Hematopoietic multipotent progenitor cell treated with erythropoietin and hydrocortisone succinate and interleukin-3 and kit ligand, for 15 days (in vitro differentiated cells): ENCODE measurements at places on chromosomes 6 and 20.

DNA sequence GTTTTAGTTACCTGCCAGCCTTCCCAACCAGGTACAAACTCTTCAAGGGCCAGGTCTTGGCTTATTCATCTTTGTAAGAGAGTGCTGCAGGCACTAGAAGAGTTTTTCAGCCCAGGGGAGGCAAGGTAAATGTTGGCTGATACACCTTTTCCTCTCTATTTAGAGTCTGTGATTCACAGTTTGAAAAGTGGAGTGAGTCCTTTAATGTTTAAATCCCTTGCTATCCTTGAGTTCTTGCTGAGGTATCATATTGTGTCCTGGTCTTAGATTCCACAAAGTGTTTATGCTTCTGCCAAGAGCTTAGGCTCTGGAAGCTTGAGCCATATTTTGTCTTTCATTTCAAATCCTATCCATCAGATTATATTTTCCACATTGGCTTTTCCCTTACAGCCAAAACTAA lies 52.8 kb upstream of the CITED2 start:
- no peak for DNase-seq

DNA sequence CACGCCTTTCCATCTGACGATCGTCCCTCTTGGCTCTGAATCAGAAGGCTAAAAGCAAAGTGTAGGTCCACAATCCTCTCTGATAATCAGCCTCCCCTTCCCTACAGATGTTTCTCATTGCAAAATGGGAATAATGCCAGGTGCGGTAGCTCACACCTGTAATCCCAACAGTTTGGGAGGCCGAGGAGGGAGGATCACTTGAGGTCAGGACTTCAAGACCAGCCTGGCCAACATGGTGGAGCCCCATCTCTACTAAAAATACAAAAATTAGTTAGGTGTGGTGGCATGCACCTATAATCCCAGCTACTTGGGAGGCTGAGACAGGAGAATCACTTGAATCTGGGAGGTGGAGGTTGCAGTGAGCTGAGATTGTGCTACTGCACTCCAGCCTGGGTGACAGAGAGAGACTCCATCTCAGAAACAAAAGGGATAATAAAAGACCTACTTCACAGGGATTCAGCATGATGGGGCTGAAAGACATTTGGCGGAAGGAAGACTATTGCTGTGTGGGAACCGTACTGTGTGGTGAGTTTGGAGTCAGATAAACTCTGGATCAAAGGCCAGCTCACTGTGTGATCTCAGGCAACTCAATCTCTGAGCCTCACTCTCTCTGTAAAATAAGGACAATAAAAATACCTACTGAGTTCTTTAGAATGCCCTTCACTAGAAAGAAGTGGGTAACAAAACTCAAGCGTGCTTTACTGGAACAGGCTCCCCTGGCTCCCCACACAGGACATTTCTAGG lies 15.9 kb upstream of the SLC9A8 start:
- no peak for DNase-seq

DNA sequence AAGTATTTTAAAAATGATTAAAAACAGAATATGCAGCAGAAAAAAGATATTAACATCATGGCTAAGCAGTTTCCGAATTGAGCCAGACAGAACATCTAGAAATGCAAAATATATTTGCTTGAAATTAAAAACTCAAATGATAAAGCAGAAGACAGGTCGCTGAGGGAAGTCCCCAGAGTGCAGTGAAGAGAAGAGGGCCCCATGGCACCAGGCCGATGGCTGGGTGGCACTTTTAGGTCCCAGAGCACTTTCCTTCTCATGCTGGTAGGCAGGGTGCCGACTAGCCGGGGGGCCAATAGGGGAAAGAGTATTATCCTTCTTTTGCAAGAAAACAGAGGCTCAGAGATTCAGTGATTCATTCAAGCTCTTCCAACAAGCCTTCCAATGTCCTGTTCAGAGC lies 58.9 kb downstream of the MYH7B start:
- DNase-seq = no peak

DNA sequence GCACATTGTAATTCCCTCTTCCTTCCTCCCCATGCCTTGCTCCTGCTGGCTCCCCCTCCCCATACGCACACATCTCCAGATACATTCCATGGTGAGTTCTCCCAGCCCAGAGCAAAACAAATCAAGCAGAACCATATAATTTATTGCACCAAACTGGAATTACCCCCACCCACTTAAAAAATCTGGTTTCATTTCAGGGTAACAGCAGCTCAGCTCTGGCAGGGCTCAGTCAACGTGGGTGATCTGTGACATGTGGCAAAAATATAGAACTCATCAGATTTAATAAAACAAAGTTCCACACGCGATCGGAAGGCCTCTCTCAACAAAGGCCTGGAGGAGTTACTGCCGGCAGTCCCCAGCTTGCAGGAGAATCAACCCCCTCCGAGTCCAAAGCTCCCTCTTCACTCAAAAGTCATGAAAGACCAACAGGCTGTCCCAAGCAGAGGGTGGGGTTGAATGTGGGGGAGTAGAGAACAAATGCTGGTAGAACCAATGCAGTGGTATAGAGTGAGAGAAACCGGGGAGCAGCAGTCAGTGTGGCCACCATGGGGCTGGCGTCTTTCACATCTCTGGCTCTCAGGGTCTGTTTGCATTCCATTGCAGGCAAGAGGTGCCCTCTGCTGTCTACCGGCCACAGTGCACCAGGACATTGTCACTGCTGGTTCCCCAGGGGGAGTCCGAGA lies 323.3 kb upstream of the NT5E start:
- no peak for DNase-seq

DNA sequence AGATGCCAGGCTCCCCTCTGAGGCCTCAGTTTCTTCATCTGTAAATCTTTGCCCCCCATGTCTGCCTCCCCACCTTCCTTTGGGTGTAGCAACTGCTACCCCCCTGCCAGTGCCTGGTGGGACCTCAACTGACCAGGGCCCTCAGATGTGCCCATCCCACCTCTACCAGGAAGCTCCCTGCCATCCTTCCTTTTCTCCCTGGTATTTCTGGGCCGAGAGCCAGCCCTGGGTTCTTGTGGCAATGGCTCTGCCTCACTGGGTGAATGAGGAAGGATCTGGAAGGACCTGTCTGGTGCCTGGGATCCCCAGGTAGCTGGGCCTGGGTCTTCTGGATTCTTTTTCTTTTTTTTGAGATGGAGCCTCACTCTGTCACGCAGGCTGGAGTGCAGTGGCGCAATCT lies 141.1 kb upstream of the RNF24 start:
- no peak for DNase-seq

DNA sequence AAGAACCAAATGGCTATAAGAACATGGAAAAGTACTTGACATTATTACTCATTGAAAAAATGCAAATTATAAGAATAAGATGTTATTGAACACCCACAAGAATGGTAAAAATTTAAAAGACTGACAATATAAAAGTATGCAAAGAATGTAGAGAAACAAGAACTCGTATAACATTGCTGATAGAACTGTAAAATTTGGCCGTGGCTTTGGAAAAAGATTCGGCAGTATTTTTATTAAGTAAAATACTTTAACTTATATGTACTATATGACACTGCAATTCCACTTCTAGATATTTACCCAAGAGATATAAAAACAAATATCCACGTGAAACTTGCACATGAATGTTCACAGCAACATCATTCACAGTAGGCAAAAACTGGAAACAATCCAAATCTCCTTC lies 239.2 kb downstream of the TPBG start:
- DNase-seq = no peak

DNA sequence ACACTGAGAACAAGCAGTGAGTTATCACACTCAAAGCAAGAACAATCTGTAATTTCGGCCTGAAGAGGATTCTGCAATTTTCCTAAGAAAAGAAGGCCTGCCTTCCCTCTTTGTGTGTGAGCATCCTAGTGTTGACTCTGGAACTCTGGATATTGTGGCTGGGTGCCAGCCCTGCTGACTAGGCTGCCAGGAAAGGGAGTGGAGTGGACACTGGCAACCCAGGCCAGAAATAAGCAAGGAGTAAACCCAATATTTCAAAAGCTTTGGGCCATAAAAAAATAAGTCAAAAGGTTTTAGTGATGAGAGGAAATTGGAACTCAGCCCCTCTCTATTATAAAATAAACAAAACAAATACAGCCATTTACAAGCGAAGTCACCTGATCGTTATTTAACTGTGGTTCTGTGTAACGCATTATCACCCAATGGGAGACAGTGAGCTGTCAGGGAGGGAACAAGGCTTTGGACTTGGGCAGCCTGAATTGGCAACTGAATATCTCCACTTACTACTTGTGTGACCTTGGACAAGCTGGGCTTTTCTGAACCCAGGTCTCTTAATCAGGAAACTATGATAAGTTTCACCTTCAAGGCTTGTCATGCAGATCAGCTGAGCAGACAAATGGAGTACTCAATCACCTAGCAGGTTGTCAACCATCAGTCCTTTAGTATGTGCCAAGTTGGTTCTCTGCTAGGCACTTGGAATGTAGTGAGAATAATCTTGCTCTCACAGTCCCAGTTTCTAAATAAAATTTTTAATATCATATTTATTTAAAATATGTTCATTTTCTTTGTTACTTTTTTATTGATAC lies 196.2 kb downstream of the PAX1 start:
- no peak for DNase-seq

GRCh38 chr20:46058599-46059281 lies 29.7 kb downstream of the SLC12A5 start:
- DNase-seq = no peak

- no peak for DNase-seq
These were observed 274.9 kb downstream of the SMOC2 start for GRCh38 chr6:168715643-168716481.

- DNase-seq = no peak
These were observed 914 bp downstream of the TREM2 start for GRCh38 chr6:41161851-41162552.

DNA sequence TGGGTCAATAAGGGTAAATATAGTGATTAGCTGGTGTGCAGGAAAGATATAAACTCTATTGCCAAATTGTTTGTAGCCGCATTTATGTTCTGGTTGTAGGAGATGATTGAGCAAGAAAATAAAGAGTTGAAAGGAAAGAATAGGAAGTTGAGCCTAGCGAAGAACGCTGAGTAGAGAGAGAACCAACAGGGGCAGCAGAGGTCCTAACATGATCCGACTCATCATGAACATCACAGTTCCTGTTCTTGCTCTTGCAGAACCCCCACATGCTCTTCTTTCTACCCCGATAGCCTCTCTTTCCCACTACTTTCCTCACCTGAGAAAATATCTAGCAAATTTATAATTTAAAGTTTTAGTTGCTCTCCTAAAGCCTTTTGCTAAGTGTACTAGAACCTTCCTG lies 9.9 kb upstream of the ID4 start:
- no peak for DNase-seq

GRCh38 chr20:62387219-62387913 lies 463 bp downstream of the RPS21 start:
- DNase-seq = no peak

- no peak for DNase-seq
These were observed 648.0 kb upstream of the GJE1 start for GRCh38 chr6:141484711-141485110.

DNA sequence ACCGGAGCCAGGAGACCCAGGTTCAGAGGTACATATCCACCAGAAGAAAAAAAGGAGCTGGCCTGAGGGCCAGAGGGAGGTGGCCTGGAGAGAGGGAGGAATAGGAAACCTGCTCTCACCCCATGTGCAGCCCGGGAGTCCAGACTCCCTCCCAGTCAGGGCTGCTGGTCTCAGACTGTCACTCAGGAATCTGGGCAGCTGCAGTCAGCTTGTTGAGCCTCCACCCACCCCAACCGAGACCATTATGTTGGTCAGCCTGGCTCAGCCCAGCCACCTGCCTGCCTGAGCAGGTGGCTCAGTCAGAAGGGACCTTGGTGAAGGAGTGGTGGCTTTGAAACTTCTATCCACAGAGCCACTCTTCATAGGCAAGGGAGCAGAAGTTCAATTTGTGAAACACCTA lies 53.3 kb upstream of the EPB41L1 start:
- no peak for DNase-seq

DNA sequence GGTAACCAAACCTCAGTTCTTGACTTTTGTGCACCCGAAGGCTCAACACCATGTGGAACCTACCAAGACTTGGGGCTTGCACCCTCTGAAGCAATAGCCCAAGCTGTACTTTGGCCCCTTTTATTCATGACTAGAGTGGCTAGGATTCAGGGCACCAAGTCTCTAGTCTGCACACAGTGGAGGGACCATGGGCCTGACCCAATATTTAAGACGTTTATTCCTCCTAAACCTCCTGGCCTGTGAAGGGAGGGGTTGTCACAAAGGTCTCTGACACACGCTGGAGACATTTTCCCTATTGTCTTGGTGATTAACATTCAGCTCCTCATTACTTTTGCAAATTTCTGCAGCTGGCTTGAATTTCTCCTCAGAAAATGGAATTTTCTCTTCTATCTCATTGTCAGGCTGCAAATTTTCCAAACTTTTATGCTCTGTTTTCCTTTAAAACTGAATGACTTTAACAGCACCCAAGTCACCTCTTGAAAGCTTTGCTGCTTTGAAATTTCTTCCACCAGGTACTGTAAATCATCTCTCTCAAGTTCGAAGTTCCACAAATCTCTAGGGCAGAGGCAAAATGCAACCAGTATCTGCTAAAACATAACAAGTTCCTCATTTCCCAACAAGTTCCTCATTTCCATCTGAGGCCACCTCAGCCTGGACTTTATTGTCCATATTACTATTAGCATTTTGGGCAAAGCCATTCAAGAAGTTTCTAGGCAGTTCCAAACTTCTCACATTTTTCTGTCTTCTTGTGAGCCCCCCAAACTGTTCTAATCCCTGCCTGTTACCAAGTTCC lies 481.4 kb upstream of the BTBD3 start:
- DNase-seq = no peak

GRCh38 chr6:162917506-162917905 lies 189.7 kb downstream of the PACRG start:
- no peak for DNase-seq

GRCh38 chr6:127725821-127726220 lies 148.8 kb downstream of the C6orf58 start:
- no peak for DNase-seq

- DNase-seq = no peak
These were observed 266.8 kb downstream of the ZFAND3 start for GRCh38 chr6:38086346-38086745.

- no peak for DNase-seq
These were observed 8.0 kb upstream of the UBE2J1 start for GRCh38 chr6:89360415-89360999.
